Stomach (tissue), 19 donors: ENCODE measurements at places on chromosomes 5 and 9. TPM values are rescaled to one million over a fixed set of nuclear protein-coding genes. Genes with fewer than 3 reads are reported as not detected.

DNA sequence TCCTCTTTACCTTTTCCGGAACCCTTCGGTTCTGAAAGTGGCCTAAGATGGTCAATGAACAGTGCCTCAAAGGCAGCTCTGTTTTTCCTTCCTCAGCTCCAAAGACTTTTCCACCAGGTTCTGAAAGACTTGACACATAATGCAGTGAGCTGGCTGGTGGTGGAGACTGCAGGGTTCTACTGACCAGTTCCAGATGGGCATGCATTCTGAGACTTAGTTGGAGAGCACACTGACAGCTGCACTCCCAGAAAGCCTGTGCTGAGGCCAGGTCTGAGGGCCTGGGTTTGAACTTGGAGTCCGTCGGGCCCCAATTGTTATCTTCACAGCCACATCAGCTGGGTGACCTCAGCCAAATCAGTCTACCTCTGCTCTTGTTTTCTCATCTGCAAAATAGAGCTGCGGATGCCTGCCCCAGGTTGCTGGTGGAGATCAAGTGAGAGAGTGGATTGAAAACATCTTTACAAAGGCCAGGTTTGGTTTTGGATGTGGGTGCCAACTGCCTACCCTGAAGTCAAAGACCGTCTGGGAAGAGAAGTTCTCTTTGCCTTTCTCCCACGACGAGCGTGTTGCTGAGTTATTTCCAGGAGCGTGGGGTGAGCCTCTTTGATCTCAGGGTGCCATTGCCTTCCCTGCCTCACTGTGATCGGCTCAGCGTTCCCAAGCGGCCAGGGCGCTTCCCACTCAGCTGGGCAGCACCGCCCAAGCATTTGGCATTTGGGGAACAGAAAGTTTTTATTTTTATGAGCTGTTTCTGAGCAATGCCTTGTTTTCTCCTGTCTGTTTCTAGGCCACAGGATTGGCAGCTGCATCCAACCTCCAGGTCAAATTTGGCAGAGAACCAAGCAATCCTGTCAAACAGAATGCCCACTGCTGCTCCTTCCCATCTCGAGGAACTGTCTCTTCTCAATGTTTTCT lies 54.9 kb downstream of the RAD23B start:
- peaks cover 24% of the 10 kb centered on the region for H3K36me3 ChIP-seq
- peak; percentile 26 for DNase-seq
- H3K4me3 ChIP-seq = no peak overlapping the region
- H3K27me3 ChIP-seq = no peaks in the 10 kb centered on the region
- no peaks in the 10 kb centered on the region for H3K4me1 ChIP-seq

DNA sequence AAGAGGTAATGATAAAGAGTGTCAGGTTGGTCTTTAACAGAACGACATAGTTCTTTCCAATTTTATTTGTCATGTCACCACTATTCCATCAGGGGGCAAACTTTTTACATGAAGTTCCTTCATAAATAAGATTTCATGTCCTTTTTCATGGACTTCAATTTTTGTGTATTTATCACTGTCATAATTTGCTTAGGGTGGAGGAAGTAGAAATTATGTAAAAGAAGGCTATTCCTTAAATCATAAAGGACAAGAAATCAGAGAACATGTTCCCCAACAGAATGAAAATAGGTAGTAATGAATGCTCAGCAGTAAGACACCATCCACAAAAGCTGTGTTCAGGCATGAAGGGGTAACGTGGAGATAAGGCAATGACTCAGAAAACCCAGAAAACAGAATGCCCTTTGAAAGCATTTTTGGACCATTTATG lies 72.7 kb downstream of the ZFAND5 start:
- DNase-seq = no peak
- no peak overlapping the region for H3K4me3 ChIP-seq
- no peaks in the 10 kb centered on the region for H3K36me3 ChIP-seq

DNA sequence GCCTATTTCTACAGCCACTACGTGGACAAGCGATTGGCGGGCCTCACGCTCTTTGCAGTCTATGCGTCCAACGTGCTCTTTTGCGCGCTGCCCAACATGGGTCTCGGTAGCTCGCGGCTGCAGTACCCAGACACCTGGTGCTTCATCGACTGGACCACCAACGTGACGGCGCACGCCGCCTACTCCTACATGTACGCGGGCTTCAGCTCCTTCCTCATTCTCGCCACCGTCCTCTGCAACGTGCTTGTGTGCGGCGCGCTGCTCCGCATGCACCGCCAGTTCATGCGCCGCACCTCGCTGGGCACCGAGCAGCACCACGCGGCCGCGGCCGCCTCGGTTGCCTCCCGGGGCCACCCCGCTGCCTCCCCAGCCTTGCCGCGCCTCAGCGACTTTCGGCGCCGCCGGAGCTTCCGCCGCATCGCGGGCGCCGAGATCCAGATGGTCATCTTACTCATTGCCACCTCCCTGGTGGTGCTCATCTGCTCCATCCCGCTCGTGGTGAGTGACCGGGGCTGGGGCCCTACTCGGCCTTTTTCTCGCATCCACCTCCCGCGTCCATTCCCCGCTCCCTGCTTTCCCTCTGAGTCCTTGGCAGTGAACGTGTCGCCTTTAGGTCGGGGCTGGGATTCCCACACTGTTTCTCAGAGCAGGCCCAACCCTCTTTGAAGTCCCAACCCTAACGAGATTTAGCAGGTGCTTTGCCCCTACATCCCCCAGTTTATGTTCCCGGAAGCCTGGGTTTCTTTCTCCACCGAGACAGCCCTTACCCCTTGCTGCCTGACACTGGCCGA lies 1.8 kb downstream of the PTGER4 start:
- H3K27ac ChIP-seq = peak overlapping the region; percentile 95
- no peaks in the 10 kb centered on the region for H3K27me3 ChIP-seq
- peak; percentile 44 for DNase-seq
- H3K4me1 ChIP-seq = no peaks in the 10 kb centered on the region

DNA sequence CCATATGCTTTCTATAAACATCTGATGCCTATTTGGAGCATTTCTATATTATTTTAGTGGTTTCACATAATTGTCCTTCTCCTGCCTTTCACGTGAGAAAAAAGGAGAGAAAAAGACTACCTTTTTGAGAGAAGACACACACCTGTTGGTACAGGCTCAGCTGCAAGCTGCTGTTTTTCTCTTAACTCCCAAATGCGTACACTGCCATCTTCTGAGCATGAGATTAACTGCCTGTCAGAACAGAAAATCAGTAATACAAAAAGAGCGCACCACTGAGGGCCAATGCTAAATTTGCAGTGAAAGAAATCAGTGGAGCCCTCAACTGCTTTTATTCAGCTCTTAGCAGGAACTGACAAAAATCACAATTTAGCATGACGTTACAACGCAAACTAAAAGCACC lies 54.9 kb downstream of the WDR41 start:
- no peak for DNase-seq
- no peaks in the 10 kb centered on the region for H3K4me1 ChIP-seq
- peaks cover 79% of the 10 kb centered on the region for H3K36me3 ChIP-seq
- H3K4me3 ChIP-seq = no peak overlapping the region
- H3K27ac ChIP-seq = no peak overlapping the region

DNA sequence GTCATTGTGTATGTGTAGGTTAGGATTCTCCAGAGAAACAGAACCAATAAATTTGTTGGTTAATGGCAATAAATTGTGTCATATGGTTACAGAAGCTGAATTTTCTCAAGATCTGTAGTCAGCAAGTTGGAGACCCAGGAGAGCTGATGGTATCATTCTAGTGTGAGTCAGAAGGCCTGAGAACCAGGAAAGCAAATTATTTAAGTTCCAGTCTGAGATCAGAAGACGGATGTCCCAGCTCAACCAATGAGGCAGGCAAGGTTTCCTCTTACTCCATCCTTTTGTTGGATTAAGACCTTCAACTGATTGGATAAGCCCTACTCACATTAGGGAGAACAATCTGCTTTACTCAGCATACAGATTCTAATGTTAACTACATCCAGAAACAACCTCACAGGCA lies 656.3 kb downstream of the ANXA1 start:
- H3K4me3 ChIP-seq = no peak overlapping the region
- H3K27ac ChIP-seq = no peak overlapping the region
- H3K36me3 ChIP-seq = no peaks in the 10 kb centered on the region
- no peaks in the 10 kb centered on the region for H3K27me3 ChIP-seq
- no peak for DNase-seq

DNA sequence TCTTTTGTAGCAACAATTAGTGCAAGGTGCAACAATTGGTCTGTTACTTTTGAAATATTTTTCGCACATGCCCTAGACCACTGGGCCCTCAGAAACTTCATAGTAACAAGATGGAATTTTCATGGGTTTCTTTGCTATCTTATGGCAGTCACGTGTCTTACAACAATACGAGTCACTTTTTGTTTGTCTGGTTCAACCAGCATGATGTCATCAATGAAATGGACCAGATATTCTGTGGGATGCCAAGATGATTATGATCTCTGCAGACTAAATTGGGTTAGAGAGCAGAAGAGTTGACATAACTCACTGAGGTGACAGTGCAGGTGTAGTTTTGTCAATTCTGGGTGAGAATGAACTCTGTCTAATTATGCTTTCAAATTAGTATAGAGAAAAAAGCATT lies 239.6 kb upstream of the RIOK2 start:
- H3K4me1 ChIP-seq = no peaks in the 10 kb centered on the region
- no peak for DNase-seq
- H3K4me3 ChIP-seq = no peak overlapping the region
- no peaks in the 10 kb centered on the region for H3K27me3 ChIP-seq
- H3K27ac ChIP-seq = no peak overlapping the region

- H3K36me3 ChIP-seq = no peaks in the 10 kb centered on the region
- DNase-seq = no peak
- peak overlapping the region; percentile 86 for H3K27ac ChIP-seq
- peaks cover 68% of the 10 kb centered on the region for H3K4me1 ChIP-seq
- H3K4me3 ChIP-seq = no peak overlapping the region
Observed at GRCh38 chr9:35522187-35522586, 32.3 kb downstream of the RUSC2 start.

DNA sequence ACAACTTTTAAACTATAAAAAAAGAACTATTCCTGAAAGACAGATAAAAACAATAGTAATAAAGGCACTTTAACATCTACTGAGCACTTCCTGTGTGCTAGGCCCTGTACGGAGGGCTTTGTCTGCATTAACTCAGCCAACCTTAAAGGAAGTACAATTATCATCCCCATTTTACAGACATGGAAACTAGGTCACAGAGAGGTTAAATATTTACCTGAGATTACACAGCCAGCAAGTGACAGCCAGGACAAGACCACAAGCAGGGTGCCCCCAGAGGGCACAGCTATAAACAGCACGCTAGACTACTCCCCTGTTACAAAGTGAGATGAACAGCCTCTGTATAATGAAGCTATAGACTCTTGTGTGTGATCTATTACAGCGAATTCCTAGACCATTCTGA lies 25.5 kb downstream of the DDX31 start:
- H3K27ac ChIP-seq = no peak overlapping the region
- peaks cover 100% of the 10 kb centered on the region for H3K36me3 ChIP-seq
- no peak overlapping the region for H3K4me3 ChIP-seq
- H3K4me1 ChIP-seq = no peaks in the 10 kb centered on the region

DNA sequence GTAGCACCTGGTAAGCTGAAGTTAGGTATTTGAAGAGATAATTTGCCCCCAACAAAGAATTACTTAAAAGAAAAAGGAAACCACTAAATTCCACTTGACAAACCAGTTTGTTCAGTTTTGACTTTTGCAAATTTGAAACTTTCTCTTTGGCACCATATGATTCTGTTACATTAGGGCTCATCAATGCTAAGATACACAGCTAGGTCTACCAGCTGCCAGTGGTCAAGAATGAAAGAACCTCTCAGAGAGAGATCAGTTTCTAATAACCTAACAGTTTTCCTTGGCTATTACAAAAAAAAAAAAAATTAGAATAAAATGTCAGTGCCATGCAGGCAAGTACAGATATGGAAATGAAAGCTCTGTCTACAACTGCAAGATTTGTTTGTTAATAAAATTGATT lies 92.3 kb downstream of the CAAP1 start:
- H3K36me3 ChIP-seq = no peaks in the 10 kb centered on the region
- no peaks in the 10 kb centered on the region for H3K4me1 ChIP-seq
- H3K4me3 ChIP-seq = no peak overlapping the region
- no peak overlapping the region for H3K27ac ChIP-seq

GRCh38 chr5:172065431-172066065 lies 59.1 kb upstream of the FBXW11 start:
- H3K27me3 ChIP-seq = no peaks in the 10 kb centered on the region
- DNase-seq = no peak
- H3K4me1 ChIP-seq = peaks cover 8% of the 10 kb centered on the region
- no peak overlapping the region for H3K4me3 ChIP-seq
- peaks cover 60% of the 10 kb centered on the region for H3K36me3 ChIP-seq
- no peak overlapping the region for H3K27ac ChIP-seq

- H3K27me3 ChIP-seq = peaks cover 12% of the 10 kb centered on the region
- H3K4me1 ChIP-seq = no peaks in the 10 kb centered on the region
- no peak overlapping the region for H3K4me3 ChIP-seq
- H3K36me3 ChIP-seq = no peaks in the 10 kb centered on the region
Observed at GRCh38 chr9:36748322-36748899, 175.7 kb downstream of the MELK start.

DNA sequence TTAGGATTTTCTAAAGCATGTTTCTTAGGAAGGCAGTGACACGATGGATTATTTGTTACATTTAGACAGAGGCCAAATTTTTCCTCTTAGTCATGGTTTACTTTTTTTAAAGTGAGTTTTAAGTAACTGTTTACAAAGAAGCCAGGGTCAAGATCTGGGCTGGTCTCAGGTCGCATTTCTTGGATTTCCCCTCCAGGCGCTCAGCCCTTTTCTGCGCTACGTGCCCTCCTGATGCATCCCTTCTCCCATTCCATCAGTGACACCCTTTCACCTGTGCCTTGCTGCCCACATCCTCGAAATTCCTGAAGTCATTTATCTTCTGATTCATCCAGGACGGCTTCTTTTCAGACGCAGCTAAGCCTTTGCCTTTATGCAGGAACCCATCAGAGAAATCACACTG lies 330.3 kb downstream of the IRX1 start:
- no peaks in the 10 kb centered on the region for H3K27me3 ChIP-seq
- no peak for DNase-seq
- no peaks in the 10 kb centered on the region for H3K36me3 ChIP-seq
- H3K4me3 ChIP-seq = no peak overlapping the region

DNA sequence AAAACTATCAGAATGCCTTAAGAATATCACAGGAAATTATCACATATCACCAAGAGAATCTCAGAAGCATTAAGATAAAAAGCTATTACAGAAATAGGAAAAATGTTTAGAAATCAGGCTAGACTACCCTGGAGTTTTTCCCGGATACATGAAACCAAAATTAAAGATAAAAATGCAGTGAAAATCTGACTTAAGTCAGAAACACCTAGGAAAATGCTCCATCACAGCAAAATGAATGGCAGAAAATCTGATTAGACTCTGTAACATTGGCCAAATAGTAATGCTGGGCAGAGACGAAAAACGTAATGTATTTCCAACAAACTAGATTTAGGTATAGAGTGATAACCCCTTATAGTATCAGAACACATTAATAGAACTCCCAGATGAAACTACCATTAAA lies 1626.7 kb upstream of the C9orf72 start:
- DNase-seq = no peak
- H3K36me3 ChIP-seq = no peaks in the 10 kb centered on the region
- no peak overlapping the region for H3K27ac ChIP-seq

SPOUT1 gene
- 29.4 TPM for polyA plus RNA-seq

GABRA6 gene
- not detected for polyA plus RNA-seq

CCDC187 gene
- 0.12 TPM for polyA plus RNA-seq

PRR16 gene
- 20.9 TPM for polyA plus RNA-seq

C5orf63 gene
- polyA plus RNA-seq = 2.0 TPM

CD14 gene
- polyA plus RNA-seq = 45.6 TPM
